ENCODE measurements at places on chromosomes 12 and 14. TPM values are rescaled to one million over a fixed set of nuclear protein-coding genes. Genes with fewer than 3 reads are reported as not detected.

Gene MUCL1
- polyA plus RNA-seq = not detected

Gene CLEC9A
- not detected for polyA plus RNA-seq

Gene FBXL14
- 14.6 TPM for polyA plus RNA-seq

Gene MFAP5
- polyA plus RNA-seq = not detected

Gene OAS1
- polyA plus RNA-seq = 30.3 TPM

Gene EFS
- not detected for polyA plus RNA-seq

Gene KRT85
- polyA plus RNA-seq = not detected

Gene SLCO1B1
- polyA plus RNA-seq = not detected

Gene PMCH
- not detected for polyA plus RNA-seq

Gene SERPINA5
- not detected for polyA plus RNA-seq
